ENCODE measurements at places on chromosomes 12 and 14.

GRCh38 chr12:84561351-84561750 is 351.2 kb downstream of the SLC6A15 start:
- DNase-seq: no peak

DNA sequence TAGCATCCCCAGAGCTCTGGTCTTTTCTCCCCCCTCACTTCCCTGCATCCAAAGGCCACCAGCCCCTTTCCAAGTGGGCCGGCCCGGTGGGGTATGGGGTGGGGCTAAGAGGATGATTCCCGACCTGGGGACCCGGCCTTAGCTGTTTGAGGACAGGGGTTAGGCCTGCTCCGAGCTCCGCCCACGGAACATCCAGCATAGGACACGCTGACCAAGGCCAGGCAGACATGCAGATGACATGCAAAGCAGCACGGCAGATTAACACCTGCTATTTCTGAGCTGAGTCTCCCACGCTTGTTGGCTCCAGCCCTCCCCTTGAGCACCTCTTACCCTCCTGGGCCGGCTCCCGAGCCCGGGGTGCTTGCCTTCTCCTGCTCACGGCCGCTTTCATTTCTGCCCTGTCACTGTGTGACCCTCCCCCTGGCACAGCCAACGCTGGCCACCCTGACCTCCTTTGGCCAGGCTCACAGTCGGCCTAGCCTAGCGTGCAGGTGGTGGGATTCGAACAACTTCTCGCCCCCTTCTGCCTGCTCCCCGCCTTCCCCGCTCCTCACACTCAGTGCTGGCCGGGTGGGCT is 40.2 kb downstream of the TEAD4 start:
- DNase-seq: no peak

DNA sequence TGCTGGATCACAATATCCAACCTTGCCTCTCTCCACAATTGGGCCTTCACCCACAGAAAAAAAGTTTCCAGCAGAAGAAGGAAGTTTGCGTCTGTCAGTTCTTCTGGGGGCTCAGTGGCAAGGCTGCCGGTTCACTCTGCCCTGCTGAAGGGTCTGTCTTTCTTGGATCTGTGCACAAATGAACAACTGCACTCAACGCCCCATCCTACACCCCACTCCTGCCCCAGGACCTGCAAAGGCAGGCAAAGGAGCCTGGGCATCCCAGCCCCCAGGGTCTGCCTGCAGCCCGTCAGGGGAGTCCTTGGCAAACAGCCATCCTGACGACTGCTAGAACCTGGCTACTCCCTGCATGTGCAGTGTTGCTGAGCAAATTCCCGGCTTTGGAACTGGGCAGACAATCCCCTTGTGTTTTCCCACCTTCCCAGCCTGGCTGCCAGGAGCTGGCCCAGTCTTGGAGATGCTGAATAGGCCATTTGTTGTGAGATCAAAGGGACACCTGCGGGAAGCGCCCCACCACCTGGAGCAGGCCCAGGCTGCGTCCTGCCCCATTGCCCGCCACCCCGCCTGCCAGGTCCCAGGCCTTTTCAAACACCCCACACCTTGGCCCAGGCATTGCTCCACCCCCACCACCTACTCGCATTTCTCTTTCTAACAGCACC is 311.9 kb downstream of the BCL11B start:
- DNase-seq: no peak

GRCh38 chr14:95095996-95096395 is 61.3 kb downstream of the DICER1 start:
- DNase-seq: no peak

DNA sequence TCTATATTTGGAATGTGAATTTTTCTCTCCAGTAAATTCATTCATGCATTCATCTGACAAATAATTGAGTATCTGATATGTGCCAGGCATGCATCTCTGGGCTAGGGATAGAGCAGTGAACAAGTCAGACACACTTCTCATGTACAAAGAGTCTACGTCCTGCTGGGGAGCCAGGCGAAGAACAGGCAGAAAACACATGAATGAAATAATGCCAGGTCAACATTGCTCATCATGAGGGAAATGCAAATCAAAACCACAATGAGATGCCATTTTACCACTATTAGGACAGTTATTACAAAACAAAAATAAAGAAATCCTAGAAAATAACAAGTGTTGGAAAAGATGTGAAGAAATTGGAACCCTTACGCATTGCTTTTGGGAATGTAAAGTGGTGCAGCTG is 90.3 kb downstream of the PAX9 start:
- DNase-seq: no peak

GRCh38 chr14:38870296-38870836 is 232.7 kb downstream of the SEC23A start:
- no peak for DNase-seq

- DNase-seq: no peak
Measured at GRCh38 chr12:102026728-102027127, 35.1 kb downstream of the WASHC3 start.

DNA sequence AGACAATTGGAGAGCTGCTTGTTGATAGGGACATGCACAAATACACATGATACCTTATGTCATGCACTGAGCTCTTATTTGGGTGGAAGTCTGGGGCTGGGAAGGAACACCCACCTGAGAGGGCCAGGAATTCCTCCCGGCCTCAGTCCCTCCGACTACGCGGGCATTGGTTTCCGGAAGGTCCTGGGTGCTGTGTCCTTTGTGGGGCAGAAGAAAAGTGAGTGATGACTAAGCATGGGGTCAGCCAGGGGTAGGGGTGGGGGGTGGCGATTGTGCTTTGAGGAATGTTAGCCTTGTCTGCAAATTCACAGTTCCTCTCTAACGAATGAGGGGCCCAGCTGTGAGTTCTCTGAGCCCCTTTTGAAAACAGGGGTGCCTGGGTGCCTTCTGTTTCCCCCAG is 798 bp downstream of the CELA1 start:
- no peak for DNase-seq

DNA sequence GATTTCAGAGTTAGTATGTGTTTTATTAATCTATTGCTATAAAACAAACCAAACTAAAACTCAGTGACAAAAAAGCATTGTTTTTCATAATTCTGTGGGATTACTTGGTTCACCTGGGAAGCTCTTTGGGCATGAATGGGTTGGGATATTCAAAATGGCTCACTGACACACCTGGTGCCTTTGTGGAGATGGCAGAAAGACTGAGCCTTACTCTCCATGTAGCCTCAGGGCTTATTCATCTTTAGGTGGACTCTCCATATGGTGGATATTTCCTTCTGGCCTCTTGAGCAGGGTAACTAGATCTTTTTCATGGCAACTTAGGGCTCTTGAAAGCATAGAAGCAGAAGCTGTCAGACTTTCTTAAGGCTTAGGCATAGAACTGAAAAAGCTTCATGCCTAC is 1102.8 kb upstream of the SEL1L start:
- no peak for DNase-seq

DNA sequence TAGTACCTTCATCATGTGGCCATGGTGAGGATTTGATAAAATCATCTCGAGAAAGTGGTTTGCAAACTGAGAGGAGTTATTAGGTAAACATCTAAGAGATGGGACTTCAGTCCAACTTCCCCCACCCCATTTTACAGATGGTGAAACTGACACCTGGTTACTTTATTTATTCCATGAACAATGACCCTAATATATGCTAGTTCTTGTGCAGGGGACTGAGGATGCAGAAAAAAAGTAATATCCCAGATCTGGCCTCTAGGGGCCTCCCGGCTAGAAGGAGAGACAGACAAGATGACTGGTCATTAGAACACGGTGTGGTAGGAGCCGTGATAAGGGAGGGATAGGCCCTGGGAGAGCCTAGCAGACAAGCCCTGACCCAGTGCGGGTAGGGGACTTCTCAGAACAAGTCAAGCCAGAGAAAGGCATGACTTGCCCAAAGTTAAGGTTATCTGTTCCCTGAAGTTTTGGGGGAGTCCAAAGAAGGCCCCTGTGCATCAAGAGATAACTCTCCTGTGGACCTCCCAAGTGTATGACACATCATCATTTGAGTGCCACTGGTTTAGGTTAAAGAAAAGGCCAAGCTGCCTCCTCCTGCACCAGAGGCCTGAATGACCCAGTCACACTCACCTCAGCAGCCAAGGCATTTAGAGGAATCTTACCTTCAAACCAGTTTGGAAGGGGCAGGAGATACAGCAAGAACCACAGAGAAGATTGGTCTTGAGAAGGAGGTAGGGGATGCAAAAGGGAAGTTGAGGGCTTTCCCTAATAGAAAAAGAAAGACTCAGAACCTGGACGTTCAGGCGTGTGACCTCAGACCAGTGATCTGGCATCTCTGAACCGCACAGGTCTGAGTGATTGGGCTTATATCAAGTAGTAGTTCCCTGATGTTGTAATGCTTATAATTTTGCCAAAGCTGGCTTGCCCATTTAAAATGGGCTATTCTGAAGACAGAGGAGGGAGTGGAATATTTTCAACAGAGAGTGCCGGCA is 1.6 kb downstream of the CMKLR1 start:
- no peak for DNase-seq

DNA sequence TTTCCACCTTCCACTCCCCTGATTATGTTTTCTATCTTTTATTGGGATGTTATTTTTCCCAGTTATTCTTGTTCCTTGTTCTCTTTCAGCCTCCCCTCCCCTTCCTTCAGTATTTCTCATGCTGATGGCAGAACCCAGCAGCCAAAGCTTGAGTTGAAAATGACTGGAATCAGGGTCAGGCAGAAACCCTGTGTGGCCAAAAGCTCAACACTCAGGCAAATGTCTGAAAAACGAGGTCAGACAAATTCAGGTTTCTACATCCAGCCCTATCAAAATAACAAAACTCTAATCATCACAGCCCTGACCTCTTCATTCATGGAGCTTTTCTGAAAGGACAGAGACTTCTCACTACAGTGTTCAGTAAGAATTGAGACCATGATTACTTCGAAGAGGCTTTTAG is 134.6 kb downstream of the PTPRR start:
- no peak for DNase-seq

DNA sequence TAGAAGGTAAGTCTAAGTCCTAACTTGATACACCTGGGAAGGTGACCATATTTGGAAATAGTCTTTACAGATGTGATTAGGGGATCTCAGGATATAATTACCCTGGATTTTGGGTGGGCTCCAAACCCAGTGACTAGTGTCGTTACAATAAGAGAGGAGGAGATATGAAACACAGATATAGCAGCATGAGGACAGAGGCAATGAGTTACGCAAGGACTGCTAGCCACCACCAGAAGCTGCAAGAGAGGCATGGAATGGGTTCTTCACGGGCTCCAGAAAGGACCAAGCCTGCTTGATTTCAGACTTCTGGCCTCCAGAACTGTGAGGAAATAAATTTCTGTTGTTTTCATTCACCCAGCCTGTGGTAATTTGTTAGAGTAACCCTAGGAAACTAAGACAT is 28.6 kb downstream of the FGFR1OP2 start:
- no peak for DNase-seq

GRCh38 chr12:118922405-118922804 is 58.9 kb upstream of the SRRM4 start:
- no peak for DNase-seq

DNA sequence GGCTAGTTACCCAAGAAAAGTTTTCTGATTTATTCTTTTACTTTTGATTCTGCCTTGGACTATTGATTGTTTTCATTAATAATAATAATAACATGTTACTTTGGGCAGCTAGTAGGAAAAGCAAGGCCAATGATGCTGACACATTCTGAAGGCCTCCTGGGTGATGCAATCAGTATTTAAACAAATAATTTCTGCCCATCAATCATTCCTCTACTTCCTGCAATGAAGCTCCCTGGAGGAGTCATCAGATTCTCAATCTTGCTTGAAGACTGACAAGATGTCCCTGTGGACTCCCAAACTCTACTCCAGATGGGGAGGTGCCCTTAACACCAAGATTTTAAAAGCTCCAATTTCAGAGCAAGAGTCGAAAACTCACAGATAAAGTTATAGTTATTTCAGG is at the start of gene SPX:
SPX (plus strand) TSS at position 244 of the 400 bp plus-strand sequence. CDS start 177 bp downstream, outside the sequence.
- DNase-seq: no peak

DNA sequence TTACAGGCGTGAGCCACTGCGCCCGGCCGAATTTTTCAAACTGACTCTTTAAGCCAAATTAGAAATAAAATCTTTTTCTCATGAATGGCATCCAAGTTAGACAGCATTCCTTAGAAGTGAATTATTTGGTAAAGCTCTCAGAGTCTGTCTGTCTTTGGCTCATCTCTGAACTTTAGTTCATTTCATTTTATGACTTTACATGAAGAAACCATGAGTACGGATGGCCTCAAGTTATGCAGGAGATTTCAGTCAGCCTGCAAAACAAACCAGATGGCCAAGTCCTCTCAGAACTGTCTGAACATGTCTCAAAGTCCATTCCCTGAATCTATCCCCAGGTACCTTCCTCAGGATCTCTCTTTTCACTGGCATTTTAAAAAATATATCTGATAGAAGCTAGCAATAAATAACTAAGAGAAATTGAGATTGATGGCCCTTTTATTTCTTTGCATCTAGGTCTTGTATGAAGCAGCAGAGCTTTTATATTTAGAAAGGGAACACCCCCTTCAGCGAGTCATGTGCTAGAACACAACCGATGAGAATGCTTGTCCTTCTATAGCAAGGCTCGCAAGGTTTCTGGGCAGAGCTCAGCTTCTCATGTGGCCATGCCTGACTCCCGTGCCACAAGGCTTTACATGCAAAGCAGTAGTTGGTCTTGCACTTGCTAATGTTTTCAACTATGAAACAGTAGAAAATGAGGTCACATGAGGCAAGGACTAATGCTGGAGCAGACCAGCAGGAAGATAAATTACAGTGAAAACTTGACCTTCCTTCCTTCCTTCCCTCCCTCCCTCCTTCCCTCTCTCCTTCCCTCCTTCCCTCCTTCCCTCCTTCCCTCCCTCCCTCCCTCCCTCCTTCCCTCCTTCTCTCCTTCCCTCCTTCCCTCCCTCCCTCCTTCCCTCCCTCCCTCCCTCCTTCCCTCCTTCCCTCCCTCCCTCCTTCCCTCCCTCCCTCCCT is 125.0 kb downstream of the AKAP6 start:
- no peak for DNase-seq

GRCh38 chr12:130632642-130633041 is 83.5 kb downstream of the RIMBP2 start:
- no peak for DNase-seq

- no peak for DNase-seq
Measured at GRCh38 chr12:18723752-18724151, 14.1 kb downstream of the PLCZ1 start.

- DNase-seq: no peak
Measured at GRCh38 chr12:105288311-105288996, 42.0 kb upstream of the C12orf75 start.

GRCh38 chr12:13171921-13172859 is 24.3 kb upstream of the EMP1 start:
- DNase-seq: peak; percentile 78

- DNase-seq: no peak
Measured at GRCh38 chr14:45990252-45990651, 661.3 kb downstream of the RPL10L start.

- DNase-seq: no peak
Measured at GRCh38 chr12:99436584-99436983, 211.0 kb upstream of the GARIN6 start.

DNA sequence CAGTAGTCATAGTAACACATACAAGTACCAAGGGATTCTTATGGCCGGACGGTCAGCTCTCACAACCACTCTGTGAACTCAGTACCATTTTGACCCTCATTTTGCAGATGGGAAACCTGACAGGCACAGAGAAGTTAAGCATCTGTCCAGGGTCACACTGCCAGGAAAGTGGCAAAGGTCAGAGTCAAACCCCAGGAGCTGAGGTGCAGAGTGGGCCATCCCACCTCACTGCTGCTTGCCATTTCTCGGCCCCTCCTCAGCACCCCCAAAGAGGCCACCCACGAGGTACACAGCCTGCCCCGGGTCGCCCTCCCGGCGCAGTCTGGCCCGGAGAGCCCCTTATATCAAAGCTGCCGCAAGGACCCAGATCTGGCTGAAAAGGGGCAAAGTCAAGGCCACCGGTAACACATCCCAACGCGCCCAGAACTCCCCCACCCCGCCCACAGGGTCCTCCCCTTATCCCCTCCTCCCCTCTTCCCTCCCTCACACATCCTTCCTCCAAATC is 1.7 kb downstream of the NCOR2 start:
- no peak for DNase-seq

GRCh38 chr12:6215120-6215807 is 15.1 kb downstream of the CD9 start:
- DNase-seq: no peak
